Activated CD4-positive, CD25-positive, alpha-beta regulatory T cell treated with anti-CD3 and anti-CD28 coated beads, Interleukin-2, amount 50 U/mL, for 16 hours (primary cell): ENCODE measurements at places on chromosomes 11 and 22.

DNA sequence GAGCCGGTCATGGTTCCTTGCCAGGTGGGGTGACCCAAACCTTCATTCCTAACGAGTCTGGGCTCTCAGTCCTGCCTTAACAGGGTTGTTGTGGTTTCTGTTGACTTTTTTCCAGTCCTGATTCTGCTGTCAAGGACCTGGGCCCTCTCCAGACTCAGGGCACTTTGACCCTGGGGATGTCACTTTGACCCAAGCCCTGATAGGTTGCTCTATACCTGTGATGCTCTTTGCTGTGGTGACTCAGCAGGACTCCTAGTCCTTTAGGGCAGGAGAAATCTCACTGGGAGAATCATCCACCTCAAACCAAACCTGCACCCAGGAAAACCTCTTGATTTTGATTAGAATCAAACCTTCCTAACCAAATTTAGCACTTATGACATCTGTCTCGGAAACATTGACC, 20.5 kb upstream of the MPPED1 start:
- DNase-seq, result no peak

GRCh38 chr22:49724030-49724892, 103.4 kb downstream of the BRD1 start:
- no peak for DNase-seq

- DNase-seq, result no peak
Measured at GRCh38 chr22:41410311-41410751, 28.6 kb downstream of the TEF start.

DNA sequence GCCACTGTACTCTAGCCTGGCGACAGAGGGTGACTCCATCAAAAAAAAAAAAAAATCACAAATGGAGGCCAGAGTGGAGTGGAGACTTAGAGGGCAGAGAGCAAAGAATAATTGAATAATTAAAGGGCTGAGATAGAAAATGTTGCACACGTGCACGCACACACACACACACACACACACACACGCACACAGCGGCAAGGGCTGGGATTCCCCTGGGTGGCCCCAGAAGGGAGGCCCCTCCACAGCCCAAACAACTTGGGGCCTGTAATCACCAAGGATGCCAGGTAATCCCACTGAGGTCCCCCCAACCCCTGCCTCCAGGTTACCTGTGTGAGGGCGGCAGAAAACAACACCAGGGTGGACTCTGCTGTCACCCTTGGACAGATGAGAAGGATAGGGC, 12.0 kb upstream of the DGKZ start:
- no peak for DNase-seq

GRCh38 chr11:107669893-107670601, 41.8 kb downstream of the SLN start:
- DNase-seq, result no peak

DNA sequence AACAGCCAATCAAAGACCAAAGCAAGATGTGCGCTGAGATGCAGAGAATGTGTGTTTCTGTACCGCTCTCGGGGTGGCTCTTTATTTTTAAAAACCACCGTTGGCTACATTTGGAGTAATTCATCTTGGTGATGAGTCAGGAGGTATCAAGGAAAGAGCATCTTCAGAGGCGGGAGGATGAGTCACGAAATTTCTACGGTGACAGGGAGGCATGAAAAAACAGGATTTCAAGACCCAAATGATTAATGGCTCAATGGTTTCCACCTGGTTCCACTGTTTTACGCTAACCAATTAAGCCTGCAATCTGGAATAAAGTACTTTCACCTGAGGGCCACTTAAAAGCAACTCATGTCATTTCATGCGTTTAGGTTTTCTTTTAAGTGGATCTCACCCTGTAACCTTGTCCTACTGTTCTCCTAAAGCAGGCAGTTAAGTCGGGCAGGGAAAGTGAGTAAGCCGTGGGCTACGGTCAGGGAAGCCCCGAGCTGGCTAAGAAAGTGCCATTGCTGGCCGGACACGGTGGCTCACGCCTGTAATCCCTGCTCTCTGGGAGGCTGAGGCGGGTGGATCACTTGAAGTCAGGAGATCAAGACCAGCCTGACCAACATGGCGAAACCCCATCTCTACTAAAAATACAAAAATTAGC, 74.6 kb downstream of the CELSR1 start:
- DNase-seq, result no peak
